Pancreas (tissue), 10 donors: ENCODE measurements at places on chromosomes 12 and 14. TPM values are rescaled to one million over a fixed set of nuclear protein-coding genes. Genes with fewer than 3 reads are reported as not detected.

The IL26 gene
- not detected for total RNA-seq

The CCDC177 gene
- not detected for total RNA-seq

The ERP27 gene
- 87.2 TPM for total RNA-seq

The FGD6 gene
- total RNA-seq = 6.6 TPM

The GPR162 gene
- total RNA-seq = 4.9 TPM

The CCDC175 gene
- total RNA-seq = not detected

The TOX4 gene
- 39.7 TPM for total RNA-seq

The SMIM41 gene
- total RNA-seq = not detected

The TEX52 gene
- not detected for total RNA-seq

The YARS2 gene
- total RNA-seq = 6.6 TPM

- no peaks in the 10 kb centered on the region for H3K36me3 ChIP-seq
- no peak overlapping the region for H3K27ac ChIP-seq
- no peaks in the 10 kb centered on the region for H3K4me1 ChIP-seq
- DNase-seq = no peak
- no peaks in the 10 kb centered on the region for H3K27me3 ChIP-seq
- H3K4me3 ChIP-seq = no peak overlapping the region
Observed at GRCh38 chr12:237026-237815, 23.3 kb upstream of the SLC6A12 start.

GRCh38 chr14:103386713-103387329, 1.6 kb downstream of the MARK3 start:
- no peak for DNase-seq
- peaks cover 35% of the 10 kb centered on the region for H3K4me1 ChIP-seq
- H3K36me3 ChIP-seq = no peaks in the 10 kb centered on the region
- peak overlapping the region; percentile 99 for H3K4me3 ChIP-seq

DNA sequence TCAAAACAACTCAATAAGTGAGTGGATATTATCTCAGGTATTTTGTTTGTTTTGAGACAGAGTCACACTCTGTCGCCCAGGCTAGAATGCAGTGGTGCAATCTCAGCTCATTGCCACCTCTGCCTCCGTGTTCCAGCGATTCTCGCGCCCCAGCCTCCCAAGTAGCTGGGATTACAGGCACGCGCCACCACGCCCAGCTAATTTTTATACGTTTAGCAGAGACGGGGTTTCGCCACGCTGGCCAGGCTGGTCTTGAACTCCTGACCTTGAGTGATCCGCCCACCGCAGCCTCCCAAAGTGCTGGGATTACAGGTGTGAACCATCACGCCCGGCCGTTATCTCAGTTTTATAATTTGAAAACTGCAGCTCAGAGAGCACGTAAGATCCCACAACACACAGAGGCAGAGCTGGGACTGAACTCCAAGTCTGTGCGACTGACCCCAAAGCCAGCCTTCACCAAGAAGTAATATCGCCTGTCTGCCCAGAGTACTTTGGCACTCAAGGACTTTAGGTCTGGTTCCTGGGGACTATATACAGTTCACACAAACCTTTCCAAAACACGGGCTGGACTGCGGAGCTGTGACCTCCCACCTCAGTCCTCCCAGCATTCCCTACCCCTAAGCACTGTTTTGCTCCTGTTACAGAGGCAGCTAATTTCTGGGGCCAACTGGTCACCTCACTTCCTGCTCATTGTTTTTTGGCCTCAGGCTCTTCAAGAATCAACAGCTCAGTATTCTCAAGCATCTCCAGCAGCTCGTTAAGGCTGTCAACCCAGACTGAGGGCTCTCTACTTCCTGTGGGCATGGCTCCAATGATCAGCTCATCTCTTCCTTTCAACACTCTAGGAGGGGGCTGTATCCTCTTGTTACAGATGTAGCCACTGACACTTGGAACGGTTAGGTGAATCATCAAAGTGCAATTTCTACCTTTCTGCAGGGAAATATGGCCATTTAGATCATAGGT, 22.5 kb downstream of the TESC start:
- no peak for DNase-seq
- H3K4me3 ChIP-seq = no peak overlapping the region
- H3K27me3 ChIP-seq = no peaks in the 10 kb centered on the region
- no peak overlapping the region for H3K27ac ChIP-seq

GRCh38 chr14:29681316-29681715, 246.3 kb downstream of the PRKD1 start:
- H3K27ac ChIP-seq = no peak overlapping the region
- H3K36me3 ChIP-seq = no peaks in the 10 kb centered on the region
- no peaks in the 10 kb centered on the region for H3K27me3 ChIP-seq
- H3K4me3 ChIP-seq = no peak overlapping the region
- no peak for DNase-seq

- H3K36me3 ChIP-seq = no peaks in the 10 kb centered on the region
- no peak for DNase-seq
- H3K4me1 ChIP-seq = no peaks in the 10 kb centered on the region
- no peak overlapping the region for H3K27ac ChIP-seq
- no peak overlapping the region for H3K4me3 ChIP-seq
Observed at GRCh38 chr12:47422611-47423010, 283.2 kb downstream of the RPAP3 start.

DNA sequence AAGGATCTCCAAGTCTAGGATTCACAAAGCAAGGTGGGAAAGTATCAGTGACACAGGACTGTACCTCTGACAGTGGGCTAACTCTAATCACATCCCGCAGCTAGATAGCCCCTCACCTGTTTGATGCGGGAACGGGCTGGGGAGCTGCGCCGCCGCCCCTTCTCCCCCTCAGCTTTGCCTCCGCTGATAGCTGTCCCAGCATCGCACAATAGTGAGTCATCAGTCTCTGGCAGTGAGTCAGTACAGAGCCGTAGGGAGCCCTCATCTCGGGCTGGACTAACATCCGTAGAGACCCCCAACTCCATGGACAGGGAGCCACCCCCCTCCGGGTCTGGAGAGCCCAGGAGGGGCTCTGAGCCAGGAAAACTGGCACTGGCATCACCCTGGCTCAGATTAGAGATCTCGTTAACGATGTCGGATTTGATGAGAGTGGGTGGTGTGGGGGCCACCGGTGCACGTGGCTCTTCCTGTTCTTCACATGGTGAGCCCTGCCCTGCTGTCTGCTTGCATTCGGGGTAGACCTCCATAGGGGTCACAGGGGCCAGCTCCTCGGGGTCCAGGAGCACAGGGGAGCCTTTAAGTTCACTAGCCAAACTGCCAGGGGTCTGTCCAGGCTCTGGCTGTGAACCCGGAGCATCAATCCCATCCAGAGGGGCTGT, 10.9 kb downstream of the KMT2D start:
- peaks cover 12% of the 10 kb centered on the region for H3K36me3 ChIP-seq
- peaks cover under 1% of the 10 kb centered on the region for H3K4me1 ChIP-seq
- H3K4me3 ChIP-seq = no peak overlapping the region

- no peak overlapping the region for H3K27ac ChIP-seq
- no peaks in the 10 kb centered on the region for H3K36me3 ChIP-seq
- peaks cover 11% of the 10 kb centered on the region for H3K4me1 ChIP-seq
Observed at GRCh38 chr12:116152268-116152667, 125.2 kb downstream of the MED13L start.

- no peaks in the 10 kb centered on the region for H3K4me1 ChIP-seq
- H3K4me3 ChIP-seq = no peak overlapping the region
- H3K27ac ChIP-seq = no peak overlapping the region
- no peaks in the 10 kb centered on the region for H3K36me3 ChIP-seq
- DNase-seq = no peak
Observed at GRCh38 chr12:103948746-103949406, 16.8 kb upstream of the TDG start.

DNA sequence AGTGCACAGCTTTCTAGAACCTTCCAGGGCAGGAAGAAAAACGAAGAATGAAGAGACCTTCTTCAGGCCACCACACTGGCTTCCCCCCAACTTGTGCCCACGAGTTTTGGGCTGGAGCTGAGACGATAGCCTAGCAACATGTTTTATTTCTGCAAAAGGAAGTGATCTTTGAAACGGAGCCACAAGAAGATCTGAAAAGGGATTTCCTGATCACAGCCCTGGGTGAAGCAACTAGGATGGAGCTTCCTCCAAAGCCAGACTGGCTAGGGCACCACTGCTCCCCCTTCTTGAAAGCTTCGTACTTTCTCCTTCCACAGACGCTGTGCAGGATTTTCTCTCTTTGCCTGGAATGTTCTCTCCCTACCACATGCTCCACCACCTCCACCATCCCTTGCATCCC, 418.3 kb downstream of the MED13L start:
- H3K4me3 ChIP-seq = no peak overlapping the region
- no peaks in the 10 kb centered on the region for H3K36me3 ChIP-seq
- no peaks in the 10 kb centered on the region for H3K4me1 ChIP-seq
- no peak overlapping the region for H3K27ac ChIP-seq

DNA sequence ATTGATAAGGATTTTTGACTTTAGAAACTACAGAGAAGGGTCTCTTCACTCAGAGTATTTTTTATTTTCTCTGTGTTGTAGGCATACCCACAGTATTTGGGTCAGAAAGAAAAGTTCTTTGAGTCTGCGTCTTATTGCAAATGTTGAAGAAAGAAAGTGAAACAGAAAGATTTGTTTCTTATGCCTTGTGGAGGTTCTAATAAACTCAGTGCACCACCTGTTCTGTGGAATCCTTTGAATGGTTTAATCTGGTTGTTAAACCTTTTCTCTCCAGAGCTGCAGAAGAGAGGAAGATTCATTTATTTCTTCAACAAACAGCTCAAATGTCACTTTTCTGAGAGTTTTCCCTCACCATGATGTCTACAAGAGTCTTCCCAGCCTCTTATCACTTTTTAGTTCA, 146.6 kb upstream of the PLEKHG7 start:
- H3K36me3 ChIP-seq = no peaks in the 10 kb centered on the region
- no peak overlapping the region for H3K27ac ChIP-seq
- H3K27me3 ChIP-seq = no peaks in the 10 kb centered on the region
- H3K4me3 ChIP-seq = no peak overlapping the region
- no peak for DNase-seq

DNA sequence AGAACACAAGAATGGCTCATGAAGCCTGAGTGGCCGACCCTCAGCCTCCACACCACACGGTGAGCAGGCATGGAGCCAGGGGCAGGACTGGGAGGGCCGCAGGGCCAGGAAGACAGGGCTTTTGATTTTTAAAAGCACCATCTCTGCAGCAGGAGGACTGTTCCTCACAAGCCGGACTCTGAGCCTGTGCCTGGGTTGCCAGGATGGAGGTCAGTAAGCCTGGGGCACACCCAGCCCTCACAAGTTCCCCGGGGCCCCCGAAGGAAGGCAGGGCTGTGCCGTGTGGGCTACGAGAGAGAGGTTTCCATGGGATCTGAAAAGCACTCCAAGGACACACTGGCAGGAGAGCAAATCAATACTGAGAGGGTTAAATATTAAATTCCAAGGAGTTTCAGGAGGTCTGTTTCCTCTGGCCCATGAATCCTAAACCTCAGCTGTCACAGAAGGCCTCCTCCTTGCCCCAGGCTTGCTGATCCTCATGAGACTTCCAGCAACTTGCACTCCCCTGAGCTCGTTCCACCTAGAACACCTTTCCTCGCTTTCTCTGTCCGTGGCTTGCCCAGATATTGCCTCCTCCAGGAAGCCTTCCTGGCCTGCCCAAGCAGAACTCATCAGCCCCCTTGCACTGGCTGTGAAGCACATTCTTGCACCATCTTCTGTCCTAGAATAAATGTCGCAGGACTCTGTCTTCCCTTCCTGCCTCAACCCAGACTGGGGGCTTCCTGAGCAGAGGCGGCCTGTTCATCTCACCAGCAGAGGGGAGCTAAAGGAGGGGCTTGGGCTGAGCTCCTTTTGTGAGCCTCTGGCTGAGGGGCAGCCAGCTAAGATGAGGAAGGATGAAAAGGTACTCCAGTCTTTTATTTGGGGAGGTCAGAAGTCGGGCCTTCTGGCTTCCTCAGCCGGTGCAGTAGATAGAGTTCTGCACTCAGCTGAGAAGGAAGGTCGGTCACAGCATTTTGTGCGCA, 64.6 kb downstream of the CCDC88C start:
- no peaks in the 10 kb centered on the region for H3K36me3 ChIP-seq
- peaks cover 11% of the 10 kb centered on the region for H3K4me1 ChIP-seq
- no peak for DNase-seq
- no peaks in the 10 kb centered on the region for H3K27me3 ChIP-seq

DNA sequence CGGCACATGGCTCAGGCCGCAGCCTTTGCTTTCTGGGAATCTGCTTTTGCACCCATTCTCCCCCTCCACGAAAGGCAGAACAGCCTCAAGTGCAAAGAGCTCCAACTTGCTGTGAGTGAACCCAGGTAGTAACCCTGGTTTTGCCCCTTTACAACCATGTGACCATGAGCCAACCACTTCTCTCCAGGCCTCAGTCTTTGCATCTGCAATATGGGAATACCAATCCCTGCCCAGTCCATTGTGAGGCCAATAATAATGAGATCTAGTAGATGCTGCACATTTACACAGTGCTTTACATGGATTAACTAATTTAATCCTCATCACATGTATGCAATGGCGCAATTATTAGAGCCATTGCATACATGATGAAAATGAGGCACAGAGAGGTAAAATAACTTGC, 108.9 kb upstream of the MYL2 start:
- H3K27ac ChIP-seq = no peak overlapping the region
- H3K36me3 ChIP-seq = no peaks in the 10 kb centered on the region
- no peak for DNase-seq
- H3K27me3 ChIP-seq = no peaks in the 10 kb centered on the region

- no peak overlapping the region for H3K4me3 ChIP-seq
- no peak overlapping the region for H3K27ac ChIP-seq
- no peak for DNase-seq
Observed at GRCh38 chr12:91920276-91920675, 225.4 kb downstream of the BTG1 start.

GRCh38 chr12:32290411-32290810, 108.9 kb upstream of the FGD4 start:
- H3K4me3 ChIP-seq = no peak overlapping the region
- no peaks in the 10 kb centered on the region for H3K36me3 ChIP-seq
- no peak overlapping the region for H3K27ac ChIP-seq
- no peaks in the 10 kb centered on the region for H3K4me1 ChIP-seq

DNA sequence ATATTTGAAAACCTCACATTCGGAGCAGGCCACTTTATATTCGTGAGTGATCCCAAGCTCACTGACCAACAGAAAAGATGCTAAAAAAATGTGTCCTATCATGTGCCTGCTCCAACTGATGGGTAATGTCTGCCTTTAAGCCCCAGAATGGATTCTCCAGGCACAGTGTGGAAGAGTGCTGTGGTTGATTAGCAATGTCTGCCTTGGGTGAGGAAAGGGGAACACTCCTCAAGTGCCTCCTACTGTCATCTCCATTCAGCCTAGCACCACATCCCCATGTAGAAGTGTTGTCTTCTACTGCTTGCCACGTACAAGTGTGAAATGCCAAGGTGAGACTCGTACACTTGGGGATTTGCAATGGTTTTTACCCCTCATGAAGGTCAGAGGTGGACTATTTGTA, 199.3 kb downstream of the SLC41A2 start:
- H3K27ac ChIP-seq = no peak overlapping the region
- H3K4me3 ChIP-seq = no peak overlapping the region
- H3K36me3 ChIP-seq = no peaks in the 10 kb centered on the region
- no peaks in the 10 kb centered on the region for H3K4me1 ChIP-seq
- H3K27me3 ChIP-seq = no peaks in the 10 kb centered on the region

DNA sequence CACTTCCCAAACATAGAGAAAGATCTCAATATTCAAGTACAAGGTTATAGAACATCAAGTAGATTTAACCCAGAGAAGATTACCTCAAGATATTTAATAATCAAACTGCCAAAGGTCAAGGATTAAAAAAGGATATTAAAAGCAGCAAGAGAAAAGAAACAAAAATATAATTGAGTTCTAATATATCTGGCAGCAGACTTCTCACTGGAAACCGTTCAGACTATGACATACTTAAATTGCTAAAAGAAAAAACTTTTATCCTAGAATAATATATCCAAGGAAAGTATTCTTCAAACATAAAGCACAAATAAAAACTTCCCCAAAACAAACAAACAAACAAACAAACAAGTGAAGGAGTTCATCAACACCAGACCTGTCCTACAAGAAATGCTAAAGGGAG, 92.4 kb downstream of the FSCB start:
- no peaks in the 10 kb centered on the region for H3K4me1 ChIP-seq
- H3K36me3 ChIP-seq = no peaks in the 10 kb centered on the region

- no peaks in the 10 kb centered on the region for H3K27me3 ChIP-seq
- peaks cover 10% of the 10 kb centered on the region for H3K4me1 ChIP-seq
- H3K36me3 ChIP-seq = no peaks in the 10 kb centered on the region
Observed at GRCh38 chr14:89955022-89955744, 544 bp upstream of the TDP1 start.
